ENCODE measurements at places on chromosomes 7 and 10. TPM values are rescaled to one million over a fixed set of nuclear protein-coding genes. Genes with fewer than 3 reads are reported as not detected.

- DNase-seq = no peak
Measured at GRCh38 chr10:48801001-48801421, 116.3 kb downstream of the WDFY4 start.

DNA sequence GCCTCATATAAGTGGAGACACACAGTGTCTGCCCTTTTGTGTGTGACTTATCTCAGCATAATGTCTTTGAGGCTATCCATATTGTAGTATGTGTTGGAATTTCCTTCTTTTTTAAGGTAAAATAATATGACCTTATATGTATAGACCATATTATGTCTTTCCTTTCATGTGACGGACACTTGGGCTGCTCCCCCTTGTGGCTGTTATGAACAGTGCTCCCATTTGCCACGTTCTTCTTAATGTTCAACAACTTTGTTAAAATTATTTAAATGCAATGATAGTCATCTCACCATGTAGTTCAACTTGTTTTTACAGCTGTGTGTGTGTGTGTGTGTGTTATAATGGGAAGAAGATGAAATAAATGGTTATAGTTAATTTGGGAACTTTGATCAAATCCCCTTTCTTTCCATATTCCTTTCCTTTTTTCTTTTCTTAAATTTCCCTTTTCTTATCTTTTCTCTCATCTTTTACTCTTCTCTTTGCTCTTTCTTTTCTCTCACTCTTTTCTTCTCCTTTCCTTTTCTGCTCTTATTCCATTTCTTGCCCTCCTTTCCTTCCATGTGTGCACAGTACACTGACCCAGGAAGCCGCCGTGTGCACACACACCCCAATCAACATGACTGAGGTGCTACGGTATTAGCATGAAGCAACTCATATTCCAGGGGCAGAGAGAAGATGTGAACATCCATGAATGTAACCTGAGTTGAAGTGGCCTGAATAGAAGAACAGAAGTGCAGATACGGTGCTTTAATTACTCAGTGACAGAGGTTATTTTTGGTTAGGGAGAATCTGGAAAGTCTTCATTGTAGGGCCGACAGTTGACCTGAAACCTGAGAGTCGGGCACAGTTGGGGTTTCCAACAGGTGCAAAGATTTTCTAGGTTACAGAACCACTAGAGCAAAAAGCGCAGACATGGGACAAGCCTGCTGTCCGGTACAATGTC lies 596.6 kb downstream of the SDK1 start:
- peak; percentile 60 for DNase-seq

DNA sequence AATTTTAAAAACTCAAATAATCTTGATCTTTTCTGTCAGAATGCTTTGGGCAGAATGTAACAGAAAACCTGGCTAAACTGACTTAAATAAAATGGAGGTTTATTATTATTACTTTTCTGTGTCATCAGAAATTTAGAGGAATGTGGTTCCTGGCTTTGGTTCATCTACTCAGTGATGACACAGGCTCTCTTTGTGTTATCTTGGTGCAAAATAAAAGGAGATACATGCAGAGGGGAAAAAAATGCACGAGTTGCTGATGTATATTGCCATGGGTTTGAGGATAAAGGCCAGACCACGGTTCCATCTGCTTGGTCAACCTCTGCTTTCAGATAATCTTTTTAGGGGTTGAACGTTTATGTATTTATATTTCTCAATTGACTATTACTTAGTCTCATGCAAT lies 181.4 kb downstream of the SUGCT start:
- DNase-seq = no peak

FOXI2 gene
- not detected for total RNA-seq

SPAG6 gene
- 0.70 TPM for total RNA-seq

STRIP2 gene
- total RNA-seq = 6.6 TPM

All from activated CD8-positive, alpha-beta T cell treated with anti-CD3 and anti-CD28 coated beads, Interleukin-2, amount 10 ng/mL, durations not matched to agents 7 days and 5 days (primary cell).